ENCODE measurements at places on chromosomes 2 and 18.

- DNase-seq, result peak; percentile 43
Observed at GRCh38 chr2:226169751-226170581, 629.7 kb downstream of the IRS1 start.

DNA sequence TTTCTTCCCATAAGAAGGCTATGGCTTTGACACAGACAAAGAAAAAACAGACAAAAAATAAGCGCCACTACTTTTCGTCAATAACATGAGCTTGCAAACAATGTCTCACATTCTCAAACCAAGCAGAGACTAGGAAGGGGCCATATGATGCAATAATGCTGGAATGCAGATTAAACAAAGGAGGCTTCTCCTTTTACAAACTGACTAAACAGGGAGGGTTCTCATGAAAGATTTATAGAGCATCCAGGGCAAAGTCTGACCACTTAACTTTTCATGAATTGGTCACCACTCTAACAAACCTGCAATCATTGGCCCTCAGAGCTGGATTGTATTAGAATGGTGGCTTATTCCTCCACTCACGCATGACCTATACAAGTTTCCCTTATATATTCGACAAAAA lies 663.3 kb upstream of the CHAC2 start:
- DNase-seq, result peak; percentile 84

- DNase-seq, result no peak
Observed at GRCh38 chr18:77940566-77940965, 690.9 kb downstream of the GALR1 start.

GRCh38 chr2:57539761-57540160 lies 506.8 kb upstream of the VRK2 start:
- no peak for DNase-seq

- no peak for DNase-seq
Observed at GRCh38 chr2:100857341-100857740, 37.4 kb downstream of the NPAS2 start.

- no peak for DNase-seq
Observed at GRCh38 chr2:18395555-18395954, 164.9 kb downstream of the RDH14 start.

GRCh38 chr2:215418064-215418963 lies 17.6 kb downstream of the FN1 start:
- DNase-seq, result no peak

GRCh38 chr2:148490840-148491439 lies 153.6 kb upstream of the EPC2 start:
- no peak for DNase-seq

DNA sequence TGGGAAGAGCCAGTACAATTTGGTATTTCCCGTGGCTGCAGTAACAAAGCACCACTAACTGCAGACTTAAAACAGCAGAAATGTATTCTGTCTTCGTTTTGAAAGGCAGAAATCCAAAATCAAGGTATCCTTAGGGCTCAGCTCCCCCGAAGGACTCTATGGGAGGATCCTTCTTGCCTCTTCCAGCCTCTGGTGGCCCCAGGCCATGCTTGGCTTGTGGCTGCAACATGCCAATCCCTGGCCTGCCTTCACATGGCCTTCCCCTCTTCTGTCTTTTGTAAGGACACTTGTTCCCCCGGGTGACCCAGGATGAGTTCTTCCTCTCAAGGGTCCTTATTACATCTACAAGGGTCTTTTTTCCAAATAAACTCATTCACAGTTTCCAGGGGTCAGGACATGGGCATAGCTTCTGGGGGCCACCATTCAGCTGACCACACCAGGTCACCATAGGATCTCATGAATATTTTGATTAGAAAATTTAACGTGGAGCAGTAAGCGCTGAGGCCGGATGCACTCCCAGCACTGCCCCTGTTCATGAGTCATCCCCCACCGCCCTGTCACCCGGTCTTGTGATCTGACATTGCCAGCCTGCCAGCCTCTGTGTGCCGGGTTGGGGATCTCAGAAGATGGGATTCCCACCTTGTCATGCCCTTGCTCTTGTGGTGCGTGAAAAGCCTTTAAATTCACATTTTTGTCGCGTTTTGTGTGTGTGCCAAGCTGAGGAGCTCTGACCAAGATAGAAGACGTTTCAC lies 61.2 kb upstream of the B3GNT7 start:
- DNase-seq, result no peak
